ENCODE measurements at places on chromosomes 11 and 22.

GRCh38 chr11:108586600-108586999, 7.0 kb downstream of the EXPH5 start:
- no peak for DNase-seq

GRCh38 chr11:87038235-87038977, 672 bp downstream of the TMEM135 start:
- DNase-seq: no peak

- DNase-seq: no peak
Observed at GRCh38 chr22:48745842-48746788, 1081.6 kb downstream of the BRD1 start.

DNA sequence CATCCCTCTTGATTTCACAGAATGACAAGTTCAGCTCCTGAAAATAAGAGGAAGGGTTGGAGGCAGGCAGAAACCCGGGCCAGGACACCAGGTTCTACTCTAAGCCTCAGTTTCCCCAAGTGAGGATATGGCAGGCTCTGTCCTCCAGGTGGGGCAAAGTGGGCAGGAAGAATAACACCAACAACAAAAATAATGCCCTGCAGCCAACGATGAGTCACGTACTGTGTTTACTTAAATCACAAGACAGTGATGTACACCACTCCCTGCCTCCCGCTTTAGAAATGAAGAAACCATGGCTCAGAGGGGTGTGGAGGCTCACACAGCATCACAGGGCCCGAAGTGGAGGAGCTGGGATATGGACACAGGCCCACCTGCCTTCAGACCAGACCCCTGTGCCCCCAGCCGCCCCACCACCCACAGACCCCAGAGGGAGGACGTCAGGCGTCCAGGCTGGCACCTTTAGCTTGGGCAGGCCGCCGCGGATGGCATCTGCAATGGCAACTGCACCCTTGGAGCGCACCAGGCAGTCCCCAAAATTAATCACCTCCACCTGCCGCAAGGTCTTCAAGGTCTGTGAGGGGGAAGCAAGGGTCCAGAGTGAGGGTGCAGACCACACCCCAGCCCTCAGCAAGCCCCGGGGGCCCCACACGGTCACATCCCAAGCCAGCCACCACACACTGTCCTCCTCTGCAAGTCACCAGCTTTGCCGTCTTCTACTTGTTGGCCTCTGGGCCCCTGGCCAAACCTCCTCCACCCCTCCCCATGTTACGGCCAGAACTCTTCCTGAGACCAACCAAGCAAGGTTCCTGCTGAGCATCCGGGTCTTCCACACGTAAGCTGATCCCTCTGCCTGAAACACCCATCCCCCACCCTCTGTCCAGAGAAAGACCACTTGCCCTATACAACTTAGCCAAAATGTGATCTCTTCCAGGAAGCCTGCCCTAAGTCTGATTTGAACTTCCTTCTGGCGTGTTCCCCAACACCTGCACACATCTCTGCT, 15.8 kb upstream of the CHADL start:
- no peak for DNase-seq

- no peak for DNase-seq
Observed at GRCh38 chr11:64919627-64920026, 2.6 kb upstream of the ATG2A start.

GRCh38 chr11:127950162-127950561, 637.2 kb downstream of the ETS1 start:
- DNase-seq: no peak

- no peak for DNase-seq
Observed at GRCh38 chr11:104089481-104089880, 53.0 kb downstream of the DDI1 start.

DNA sequence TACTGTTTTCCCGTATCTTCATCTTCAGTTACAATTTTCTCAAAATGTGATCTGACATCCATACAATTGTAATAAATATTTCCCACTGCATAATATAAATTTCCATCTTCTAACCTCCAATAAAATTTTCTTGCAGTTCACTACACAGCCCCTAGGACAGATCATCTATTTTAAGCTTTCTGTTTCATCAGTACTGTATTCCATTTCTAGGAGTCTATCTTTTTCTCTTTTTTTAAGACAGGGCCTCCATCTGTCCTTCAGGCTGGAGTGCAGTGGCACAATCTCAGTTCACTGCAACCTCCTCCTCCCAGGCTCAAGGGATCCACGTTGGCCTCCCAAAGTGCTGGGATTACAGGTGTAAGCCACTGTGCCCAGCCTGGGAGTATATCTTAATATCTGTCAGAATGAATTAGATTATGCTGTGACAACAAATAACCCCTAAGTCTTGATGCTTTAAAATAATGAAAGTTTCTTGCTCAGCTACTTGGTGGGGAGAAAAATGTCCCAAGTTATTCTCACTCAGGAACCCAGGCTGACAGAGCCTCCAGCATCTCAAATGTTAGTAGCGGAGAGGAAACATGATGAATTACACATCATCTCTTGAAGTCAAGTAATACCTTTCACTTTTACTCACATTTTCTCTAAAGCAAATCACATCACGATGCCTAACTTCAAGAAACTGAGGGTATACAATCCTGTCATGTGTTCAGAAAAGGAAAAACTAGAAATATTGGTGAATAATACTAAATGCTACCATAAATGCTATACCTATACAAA, 92.2 kb downstream of the BUD13 start:
- DNase-seq: no peak

GRCh38 chr11:78377625-78378418, 39.8 kb downstream of the GAB2 start:
- no peak for DNase-seq

- no peak for DNase-seq
Observed at GRCh38 chr11:59291228-59291627, 67.5 kb upstream of the OR5AN1 start.

Measured in activated CD4-positive, CD25-positive, alpha-beta regulatory T cell treated with anti-CD3 and anti-CD28 coated beads, Interleukin-2, amount 50 U/mL, for 72 hours (primary cell).